ENCODE measurements at places on chromosomes 7 and 10.

GRCh38 chr7:107594961-107595737, 15.1 kb downstream of the BCAP29 start:
- DNase-seq, result no peak

- no peak for DNase-seq
Observed at GRCh38 chr10:12181065-12181775, 14.5 kb downstream of the NUDT5 start.

- no peak for DNase-seq
Observed at GRCh38 chr10:74282151-74282847, 131.3 kb downstream of the ADK start.

DNA sequence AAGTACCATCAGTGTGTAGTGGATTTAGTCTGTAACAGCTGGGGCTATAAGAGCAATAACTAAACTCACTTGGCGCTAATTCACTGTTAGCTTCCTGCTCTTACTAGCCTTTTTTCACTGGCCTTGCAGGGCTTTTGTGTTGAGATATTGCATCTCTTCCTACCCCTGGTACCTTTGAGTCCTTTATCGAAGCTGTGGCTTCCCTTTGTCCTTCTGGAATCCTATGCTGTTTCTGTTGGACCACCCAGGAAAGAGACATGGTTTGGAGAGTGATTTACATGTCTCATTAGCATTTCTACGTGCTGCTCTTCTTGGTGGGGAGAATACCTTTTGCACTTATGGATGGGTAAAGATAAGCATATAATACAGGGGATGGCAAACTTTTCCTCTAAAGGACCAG, 103.8 kb downstream of the MLLT10 start:
- no peak for DNase-seq

DNA sequence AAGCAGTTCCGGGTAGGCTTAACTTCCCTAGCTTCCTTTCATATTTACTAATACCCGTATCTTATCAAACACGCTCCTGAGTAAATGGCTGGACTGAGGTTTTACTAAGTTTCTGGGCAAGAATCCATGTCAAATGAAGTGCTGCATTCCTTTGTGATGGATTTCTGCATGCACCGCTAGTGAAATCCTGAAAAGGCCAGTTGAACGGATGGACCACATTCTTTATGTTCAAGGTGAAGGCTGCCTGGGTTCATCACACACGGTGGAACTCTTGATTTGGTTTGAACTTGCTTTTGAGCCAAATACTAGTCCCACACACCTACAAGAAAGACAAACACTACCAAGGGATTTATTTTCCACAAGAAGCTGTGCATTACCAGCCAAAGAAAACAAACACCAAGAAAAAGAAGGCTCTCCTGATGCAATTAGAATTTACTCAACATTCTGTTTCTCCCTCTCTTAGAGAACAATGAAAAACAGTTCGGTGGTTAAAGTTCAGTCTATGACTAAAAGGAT, 255.0 kb upstream of the SEMA3C start:
- DNase-seq, result no peak
